ENCODE measurements at places on chromosomes 2 and 18.
A peak's percentile ranks its signal among the peaks of the same experiment; 100 is the strongest.

GRCh38 chr2:99636144-99637034 is 146.6 kb upstream of the REV1 start:
- no peak for DNase-seq

DNA sequence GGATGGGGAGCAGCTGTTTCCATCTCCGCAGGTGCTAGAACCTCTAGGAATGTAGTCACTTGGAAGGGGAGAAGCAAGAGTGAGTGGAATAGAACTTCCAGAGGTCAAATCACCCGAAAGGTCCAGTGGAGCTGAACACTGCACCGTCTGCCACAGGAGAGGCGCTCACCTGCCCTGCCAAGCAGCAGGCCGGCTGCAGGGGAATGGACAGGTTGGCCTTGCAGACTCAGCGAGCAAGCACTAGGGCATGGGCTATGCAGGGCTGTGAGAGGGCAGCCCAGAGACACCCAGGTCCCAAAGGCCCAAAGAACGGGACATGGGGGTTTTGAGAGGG is 214.2 kb downstream of the TNS1 start:
- DNase-seq, result no peak

DNA sequence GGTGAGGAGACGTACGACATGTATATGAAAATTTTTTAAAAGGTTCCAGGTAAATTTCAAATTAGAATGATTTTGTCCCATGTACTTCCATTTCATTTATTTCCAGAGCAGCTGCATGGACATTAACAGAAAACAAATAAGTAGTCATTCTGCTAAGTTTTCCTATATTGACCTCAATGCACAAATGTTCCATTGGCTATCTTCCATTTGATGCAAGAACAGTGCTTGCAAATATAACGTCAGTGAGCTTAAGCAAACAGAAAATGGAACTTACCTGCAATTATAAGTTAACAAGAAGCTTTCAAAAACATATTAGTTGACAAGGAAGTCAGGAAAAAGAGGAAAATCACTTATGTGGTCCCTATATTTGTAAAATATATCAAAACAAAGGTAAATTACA is 16.6 kb downstream of the PAIP2B start:
- DNase-seq, result no peak

GRCh38 chr18:72866442-72866900 is 1.3 kb downstream of the NETO1 start:
- DNase-seq, result no peak

- DNase-seq, result peak; percentile 61
These were observed at the start of gene POMC for GRCh38 chr2:25168256-25169072. TSS of gene POMC (minus strand) at chr2:25168580. CDS start at chr2:25164772, 3,808 bp downstream.

DNA sequence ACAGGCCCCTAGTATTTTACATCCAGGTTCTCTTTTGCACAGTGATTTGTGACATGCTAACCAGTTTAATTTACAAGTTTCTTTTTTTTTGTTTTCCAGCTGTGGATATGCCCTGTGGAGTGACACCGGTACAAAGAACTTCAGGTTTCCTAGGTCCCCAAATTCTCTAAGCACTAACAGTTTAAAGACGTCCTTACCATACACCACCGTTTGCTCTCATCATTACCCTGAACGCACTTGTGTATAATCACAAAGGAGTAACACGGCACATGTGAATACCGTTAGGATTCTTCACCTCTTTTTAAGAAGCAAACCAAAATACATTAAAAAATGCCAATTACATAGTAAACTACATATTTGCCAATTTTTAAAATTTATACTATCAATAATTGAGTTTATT is 853 bp downstream of the LANCL1 start:
- no peak for DNase-seq

- DNase-seq, result no peak
These were observed 133.9 kb upstream of the CTAGE1 start for GRCh38 chr18:22551536-22552151.

- no peak for DNase-seq
These were observed 93.5 kb downstream of the UBE2E3 start for GRCh38 chr2:181073896-181074295.

DNA sequence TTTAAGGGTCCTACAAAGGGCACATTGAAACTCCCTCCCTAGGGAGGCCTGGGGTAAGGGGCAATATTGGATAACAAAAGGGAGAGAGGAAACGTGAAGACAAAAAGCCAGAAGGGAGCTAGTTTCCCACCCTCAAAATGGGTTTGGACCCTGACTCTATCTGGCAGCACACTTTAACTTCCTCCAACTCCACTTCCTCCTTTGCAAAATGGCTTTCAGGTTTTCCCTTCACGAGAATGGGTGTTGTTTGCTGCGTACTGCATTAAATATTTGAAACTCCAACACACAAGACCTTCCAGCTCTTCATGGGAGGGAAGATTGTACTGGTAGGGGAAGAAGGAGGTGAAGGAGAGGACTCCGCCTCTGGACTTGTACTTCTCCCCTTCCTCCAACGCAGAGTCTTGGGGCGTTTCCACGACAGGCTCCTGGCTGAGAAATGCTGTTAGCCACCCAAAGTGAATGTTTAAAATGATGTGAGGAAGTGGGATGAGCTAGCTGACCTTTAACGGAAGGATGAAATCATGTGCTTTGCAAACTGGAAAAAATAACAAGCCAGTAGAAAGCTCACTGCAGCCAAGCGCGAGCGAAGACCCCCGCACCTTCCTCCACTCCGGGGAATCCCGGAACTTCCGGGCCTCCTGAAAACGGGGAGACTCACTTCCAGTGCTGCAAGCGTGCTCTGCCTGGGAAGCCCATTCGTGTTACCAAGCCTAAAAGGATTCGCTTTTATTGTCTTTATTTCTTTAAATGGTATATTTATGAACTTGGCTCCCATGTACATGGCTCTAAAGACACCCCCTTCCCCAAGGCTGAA is 85.6 kb downstream of the VIT start:
- no peak for DNase-seq

DNA sequence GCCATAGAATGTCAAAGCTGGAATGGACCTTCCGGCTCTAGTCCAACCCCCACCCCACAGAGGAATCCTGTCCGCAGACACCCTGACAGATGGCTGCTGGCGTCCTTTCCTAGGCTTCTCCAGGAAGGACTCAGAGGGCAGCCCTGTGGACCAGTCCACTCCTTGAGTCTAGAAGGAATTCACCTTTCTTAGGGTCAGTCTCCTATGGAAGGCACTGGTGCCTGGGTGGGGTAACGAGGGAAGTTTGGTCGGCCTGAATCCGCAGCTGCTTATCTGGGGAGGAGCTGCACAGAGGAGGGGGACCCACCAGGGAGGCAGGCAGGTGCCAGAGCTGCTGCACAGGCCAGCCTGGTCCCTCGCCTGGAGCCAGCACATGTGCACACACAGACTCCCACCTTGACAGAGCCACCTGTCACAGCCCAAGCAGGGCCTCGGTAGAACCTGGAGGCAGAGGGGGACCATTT is 2.5 kb downstream of the DNMT3A start:
- no peak for DNase-seq

GRCh38 chr2:86256982-86257381 is 57.7 kb downstream of the MRPL35 start:
- DNase-seq, result no peak

DNA sequence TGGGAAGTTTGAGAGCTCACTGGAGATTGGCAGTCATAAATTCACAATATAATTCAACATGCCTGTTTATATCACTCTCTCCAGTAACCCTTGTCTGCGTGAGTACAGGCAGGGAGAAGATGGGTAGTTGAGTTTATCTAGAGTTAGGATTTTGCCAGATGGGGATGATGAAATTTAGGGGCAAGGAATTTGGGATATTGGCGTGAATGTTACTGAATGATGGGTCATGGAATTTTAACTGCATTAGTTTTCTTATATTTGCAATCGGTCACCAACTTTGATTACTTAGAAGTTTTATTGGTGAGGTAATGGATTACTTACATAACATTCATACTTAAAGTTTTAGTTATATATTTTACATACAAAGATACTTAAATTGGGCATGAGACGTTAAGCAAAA is 35.1 kb downstream of the SANBR start:
- no peak for DNase-seq

DNA sequence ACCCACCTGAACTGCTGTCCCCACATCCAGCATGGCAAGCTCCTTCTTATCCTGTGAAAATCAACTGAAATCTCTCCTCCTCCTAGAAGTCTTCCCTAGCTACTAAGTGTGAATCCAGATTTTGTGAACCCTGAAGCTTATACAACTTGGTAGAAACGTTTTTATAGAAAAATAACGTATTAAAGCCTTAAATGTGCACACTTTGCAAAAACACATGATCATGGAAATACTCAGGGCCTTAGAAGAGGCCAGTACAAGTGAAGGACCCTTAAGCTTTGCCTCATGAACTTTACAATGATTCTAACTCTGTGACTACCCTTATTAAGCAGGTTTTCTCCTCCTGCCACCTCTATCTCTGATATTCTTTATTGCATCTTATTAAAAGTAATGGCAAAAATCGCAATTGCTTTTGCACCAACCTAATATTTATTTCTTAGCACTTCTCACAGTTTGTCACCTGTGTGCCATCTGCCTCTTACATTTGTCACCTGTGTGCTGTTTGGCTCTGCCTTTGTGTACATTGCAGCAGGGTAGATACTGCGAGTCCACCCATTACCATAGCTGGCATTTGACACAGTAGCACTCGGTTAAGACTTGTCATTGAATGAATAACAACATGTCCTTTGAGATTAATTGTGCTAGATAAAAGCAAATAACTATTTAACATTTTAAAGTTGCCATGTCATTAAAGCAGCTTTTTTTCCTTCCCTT is 42.2 kb downstream of the FRZB start:
- no peak for DNase-seq

- DNase-seq, result no peak
These were observed 34.9 kb upstream of the LCLAT1 start for GRCh38 chr2:30412047-30412683.

DNA sequence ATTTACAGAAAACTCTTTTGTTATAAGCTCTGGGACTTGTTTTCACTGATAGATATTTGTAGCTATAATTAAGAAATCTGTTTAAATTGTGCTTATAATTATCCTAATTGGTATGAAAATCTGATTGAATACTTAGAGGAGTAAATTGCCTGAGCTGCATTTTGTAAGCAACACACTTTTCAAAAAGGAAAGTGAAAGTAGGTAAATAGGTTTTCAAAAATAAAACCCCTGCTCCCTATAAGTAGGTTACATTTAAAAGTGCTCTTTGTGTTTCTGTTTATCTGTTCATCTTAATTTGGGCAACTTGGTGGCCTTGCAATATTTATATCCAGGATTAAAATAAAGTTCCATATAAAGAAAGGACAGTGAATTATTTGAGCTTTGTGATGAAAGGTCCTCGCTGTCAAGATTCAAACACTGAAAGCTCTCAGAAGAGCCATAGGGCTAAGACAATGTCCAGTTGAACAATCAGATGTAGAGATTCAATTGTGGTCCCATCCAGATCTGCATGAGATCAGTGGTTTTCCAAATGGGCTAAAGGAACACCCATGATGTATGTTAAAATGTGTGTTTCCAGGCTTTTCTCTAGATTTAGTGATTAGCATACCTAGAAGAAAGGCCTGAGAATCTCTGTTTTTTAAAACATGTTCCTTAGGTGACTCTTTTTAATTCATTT is 371.6 kb downstream of the RPRM start:
- no peak for DNase-seq

GRCh38 chr2:236711440-236711839 is 141.8 kb downstream of the ACKR3 start:
- DNase-seq, result no peak
